Caco-2 (cell line): ENCODE measurements at places on chromosomes 16 and 17. TPM values are rescaled to one million over a fixed set of nuclear protein-coding genes. Genes with fewer than 3 reads are reported as not detected.

DNA sequence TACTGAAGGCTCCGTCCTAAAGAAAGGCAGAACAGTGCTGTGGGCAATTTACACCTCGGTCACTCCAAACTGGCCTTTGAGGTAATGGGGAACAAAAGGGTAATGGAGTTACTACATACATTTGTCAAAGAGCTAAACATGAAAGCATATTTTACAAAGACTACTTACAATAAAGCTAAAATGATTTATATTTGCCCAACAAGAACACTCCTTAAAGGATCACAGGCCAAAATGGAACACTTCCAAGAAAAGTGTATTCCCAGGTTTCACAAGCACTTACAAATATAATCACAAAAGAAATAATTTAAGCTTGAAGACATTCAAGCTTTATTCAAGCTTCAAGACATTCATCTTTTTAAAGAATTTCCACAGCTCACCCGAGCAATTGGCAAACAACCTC lies 29.3 kb downstream of the C17orf67 start:
- DNase-seq: no peak

TNFRSF17 gene
- total RNA-seq: not detected in 2 replicates

GRCh38 chr16:84370723-84371552 lies 2.6 kb downstream of the ATP2C2 start:
- DNase-seq: peak; percentile 27

ZPBP2 gene
- total RNA-seq: not detected in 2 replicates

- DNase-seq: no peak
Observed at GRCh38 chr16:2429771-2430663, 770 bp downstream of the CCNF start.

SPATA32 gene
- not detected in 2 replicates for total RNA-seq

DNA sequence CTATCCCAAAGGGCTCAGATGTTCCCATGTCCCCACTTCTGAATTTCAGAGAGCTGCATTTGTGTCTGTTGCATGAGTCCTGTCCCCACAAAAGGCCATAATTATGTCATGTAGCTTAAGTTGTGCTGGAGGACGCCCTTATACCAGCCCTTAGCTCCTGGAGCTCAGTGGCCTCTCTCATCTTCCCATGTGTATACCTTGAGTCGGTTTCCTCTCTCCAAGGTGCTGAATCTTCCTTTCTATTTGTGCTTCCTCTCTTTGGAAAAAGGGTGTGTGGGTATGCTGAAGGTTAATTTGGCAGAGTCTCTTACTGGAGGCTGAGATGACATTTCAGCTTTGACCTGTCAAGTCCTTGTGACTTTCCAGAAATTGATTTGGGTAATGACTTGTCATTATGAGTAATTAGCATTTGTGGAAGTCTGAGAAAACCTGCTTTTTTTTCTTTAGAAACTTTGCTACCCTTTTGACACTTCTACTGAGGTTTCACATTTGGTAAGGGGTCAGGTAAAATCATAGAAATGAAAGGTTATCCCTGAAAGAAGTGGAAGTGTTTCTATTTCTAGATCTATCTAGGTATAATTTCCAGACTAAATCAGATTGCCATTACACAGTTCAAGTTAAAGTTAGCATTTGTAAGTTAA lies 185.4 kb downstream of the ABCC12 start:
- DNase-seq: peak; percentile 53

GRCh38 chr17:7221278-7222092 lies 1.7 kb downstream of the ACADVL start:
- DNase-seq: no peak

DNA sequence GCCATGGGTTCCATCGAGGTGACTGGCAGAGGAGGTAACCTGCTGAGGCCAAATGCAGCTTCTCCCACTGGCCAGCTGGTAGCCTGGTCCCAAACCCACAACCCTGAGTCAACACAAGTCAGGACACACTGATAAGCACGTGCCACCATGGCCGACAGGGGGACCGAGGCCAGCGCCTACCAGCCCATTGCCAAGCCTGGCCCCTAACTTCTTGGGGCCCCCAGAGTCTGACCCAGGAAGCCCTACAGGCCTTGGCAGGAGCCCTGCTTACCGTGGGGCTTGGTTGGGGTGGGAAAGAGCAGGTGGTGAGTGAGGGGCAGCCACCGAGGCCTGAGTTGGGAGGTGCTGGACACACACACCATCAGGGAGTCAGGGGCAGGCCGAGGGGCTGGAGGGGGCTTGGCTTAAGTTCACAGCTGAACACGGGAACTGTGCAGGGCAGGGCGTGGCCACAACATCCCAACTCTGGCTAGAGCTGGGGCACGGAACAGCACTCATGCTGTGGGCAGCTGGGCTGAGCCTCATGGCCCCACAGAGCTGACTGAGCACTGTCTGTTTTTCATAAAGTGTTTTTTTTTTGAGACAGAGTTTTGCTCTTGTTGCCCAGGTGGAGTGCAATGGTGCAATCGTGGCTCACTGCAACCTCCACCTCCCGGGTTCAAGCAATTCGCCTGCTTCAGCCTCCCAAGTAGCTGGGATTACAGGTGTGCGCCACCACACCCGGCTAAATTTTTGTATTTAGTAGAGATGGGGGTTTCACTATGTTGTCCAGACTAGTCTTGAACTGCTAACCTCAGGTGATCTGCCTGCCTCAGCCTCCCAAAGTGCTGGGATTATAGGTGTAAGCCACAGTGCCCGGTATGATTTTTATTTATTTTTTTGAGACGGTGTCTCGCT lies 5.5 kb downstream of the MRPL28 start:
- DNase-seq: no peak

- DNase-seq: no peak
Observed at GRCh38 chr17:81328489-81328888, 33.4 kb upstream of the SLC38A10 start.

NLK gene
- 84.5 and 87.3 TPM in 2 replicates for total RNA-seq

GABARAPL2 gene
- total RNA-seq: 82.6 and 88.2 TPM in 2 replicates

PRSS8 gene
- total RNA-seq: 237 and 271 TPM in 2 replicates

- no peak for DNase-seq
Observed at GRCh38 chr16:56119133-56119532, 72.2 kb upstream of the GNAO1 start.

GRCh38 chr17:45093444-45094110 lies 32.5 kb downstream of the NMT1 start:
- no peak for DNase-seq

DNA sequence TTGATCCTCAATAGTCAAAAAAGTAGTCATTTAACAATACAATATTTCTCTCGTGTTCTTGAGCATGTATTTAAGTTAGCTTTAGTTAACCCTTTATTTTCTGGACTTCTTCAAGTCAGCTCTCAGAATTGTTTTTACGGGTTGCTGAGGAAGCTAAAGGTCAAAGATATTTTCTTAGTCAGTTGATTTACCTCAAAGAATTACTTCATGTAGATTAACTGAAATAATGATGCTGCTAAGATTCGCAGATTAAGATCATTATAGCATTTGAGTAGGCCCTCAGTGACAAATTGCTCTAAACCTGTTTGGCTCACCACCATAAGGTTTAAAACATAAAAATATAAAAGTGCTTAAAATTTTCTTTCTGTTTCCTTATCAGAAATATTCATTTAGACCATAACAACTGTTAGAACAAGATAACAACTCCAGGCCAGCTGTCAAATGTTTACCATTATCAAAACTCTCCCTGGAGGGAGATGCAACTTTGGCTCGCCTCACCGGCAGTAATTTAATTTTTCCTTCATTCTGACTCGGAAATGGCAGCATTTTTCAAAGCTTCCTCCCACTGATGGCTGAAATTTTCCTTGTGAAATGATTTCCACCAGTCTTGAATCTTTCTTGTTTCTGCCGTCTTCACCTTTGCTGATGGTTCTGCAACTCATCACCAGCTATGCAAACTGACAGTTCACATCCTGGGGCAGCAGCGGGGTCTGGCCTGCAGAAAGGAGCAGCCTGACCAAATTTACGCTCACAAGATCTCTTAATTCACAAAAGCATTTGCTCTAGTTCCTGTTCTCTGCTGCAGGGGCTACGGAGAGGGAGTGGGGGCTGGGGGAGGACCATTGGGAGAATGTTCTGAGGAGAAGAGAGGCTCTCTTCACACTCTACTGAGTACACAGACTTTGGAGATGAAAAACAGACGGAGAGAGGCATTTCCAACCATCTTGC lies 254.8 kb upstream of the TBX2 start:
- DNase-seq: no peak

GSG1L gene
- total RNA-seq: not detected in 2 replicates

TBC1D26 gene
- total RNA-seq: not detected in 2 replicates

SLC43A2 gene
- 33.9 and 39.3 TPM in 2 replicates for total RNA-seq

GUCY2D gene
- total RNA-seq: 0.74 and 1.7 TPM in 2 replicates

GRCh38 chr17:27473748-27474609 lies 17.7 kb downstream of the KSR1 start:
- DNase-seq: no peak

SEPTIN12 gene
- not detected in 2 replicates for total RNA-seq

DNA sequence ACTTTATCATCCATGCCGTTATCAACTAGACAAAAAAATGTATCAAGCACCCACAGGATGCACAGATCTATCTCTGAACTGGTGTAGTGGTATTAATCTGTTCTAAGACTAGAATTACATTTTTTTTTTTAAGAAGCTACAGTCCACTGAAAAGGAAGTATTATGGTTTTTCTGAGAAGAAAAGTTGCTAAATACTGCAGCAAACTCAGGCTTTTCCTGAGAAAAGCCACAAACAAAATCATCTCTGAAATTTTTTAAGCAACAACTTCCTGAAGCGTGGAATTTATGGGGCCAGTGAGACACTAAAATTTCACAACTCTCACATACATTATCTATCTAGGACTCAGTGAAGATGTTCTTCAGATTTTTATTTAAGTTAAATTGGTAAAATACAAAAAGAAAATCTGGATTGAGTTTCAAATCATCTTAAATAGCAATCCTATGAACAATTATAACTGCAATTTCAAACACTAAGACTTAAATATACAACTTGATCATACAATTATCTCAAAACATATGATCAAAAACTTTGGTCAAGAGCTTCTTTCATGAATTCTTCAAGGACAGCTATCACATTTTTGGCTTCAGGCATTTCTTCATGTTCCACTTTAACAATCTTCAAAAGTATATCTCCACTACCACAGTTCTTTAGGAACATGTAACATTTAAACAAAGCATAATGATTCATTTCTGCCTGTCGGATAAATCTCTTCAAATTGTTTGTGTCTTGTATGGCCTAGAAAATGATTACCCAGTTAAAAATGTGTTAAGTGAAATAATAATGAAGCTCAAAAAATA lies 10.5 kb downstream of the C17orf75 start:
- no peak for DNase-seq

DNA sequence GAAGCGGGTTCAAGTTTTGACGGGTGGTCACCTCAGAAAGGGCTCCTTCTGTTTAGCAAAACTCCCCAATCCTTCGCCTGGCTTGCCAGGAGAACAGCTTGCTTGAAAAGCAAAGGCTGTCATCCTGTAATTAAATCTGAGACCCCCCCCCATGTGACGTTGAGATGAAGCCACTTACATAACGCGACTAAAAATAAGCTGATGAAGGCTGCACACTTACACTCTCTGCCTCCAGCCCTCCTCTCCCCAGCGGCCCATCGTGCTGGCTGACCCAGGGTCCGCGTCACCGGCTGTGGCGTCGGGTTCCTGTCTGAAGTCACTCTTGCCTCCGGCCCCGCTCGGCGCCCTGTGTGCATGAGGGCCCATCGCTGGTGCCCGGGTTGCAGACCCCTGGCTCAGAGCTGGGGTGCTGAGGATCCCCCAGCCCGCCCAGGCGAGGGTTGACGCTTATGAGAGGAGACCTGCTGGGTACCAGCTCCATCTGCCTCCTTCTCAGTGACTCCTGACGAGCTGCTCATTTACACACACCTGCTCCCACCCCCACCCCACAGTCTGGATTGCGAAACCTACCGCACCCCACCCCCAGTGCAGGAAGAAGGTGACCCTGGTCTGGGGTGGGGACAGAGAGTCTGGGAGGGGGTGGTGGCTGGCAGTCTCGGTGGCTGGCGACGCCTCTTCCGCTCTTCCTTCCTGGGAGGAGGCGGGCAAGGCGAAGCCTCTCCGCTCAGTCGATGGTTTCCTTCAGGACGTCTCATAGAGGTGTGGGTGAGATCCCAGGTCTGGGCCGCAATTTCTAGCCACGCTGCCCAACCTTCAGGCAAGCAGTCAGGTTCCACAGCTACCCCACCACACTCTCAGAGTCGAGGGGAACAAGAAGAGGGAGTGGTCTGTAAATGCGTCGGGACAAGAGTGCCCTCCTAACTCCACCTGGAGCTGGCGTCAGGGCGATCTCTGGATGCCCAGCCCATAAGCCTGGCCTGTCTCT lies 3.1 kb upstream of the BAIAP2 start:
- no peak for DNase-seq

DNA sequence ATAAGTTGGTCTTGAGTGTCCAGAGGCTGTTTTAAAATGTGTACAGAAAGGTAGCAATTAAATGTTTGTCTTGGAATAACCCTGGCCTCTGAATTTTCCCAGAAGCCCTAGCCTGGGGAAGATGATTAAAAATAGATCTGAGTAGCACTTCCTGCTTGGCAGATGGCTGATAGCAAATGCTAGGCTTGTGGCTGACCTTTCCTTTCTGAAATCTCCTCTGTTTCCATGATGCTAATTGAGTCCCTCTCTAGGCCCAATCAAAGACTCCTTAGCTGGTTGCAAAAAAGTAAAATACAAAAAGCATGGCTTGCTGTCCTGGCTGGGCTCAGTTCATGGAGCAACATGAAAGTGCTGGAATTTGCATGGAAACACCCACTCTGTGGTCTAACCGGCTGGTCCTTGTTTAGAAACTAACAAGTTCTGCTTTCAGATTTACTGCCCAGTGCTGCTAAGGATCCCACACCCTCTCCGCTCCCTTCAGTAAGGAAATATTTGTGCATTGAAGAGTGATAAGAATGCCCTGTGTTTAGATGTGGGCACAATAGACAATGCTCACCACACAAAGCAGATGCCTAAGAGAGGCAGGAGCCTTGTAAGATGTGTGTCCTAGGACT lies 40.8 kb downstream of the YPEL2 start:
- DNase-seq: no peak

DYNLRB2 gene
- total RNA-seq: not detected in 2 replicates

GRCh38 chr17:81710514-81711308 lies 1.4 kb upstream of the SLC25A10 start:
- no peak for DNase-seq

TBC1D3I gene
- total RNA-seq: 0.50 and 1.00 TPM in 2 replicates

GRCh38 chr17:46929413-46929812 lies 6.5 kb downstream of the GOSR2 start:
- DNase-seq: no peak

CACNG5 gene
- not detected in 2 replicates for total RNA-seq

DNA sequence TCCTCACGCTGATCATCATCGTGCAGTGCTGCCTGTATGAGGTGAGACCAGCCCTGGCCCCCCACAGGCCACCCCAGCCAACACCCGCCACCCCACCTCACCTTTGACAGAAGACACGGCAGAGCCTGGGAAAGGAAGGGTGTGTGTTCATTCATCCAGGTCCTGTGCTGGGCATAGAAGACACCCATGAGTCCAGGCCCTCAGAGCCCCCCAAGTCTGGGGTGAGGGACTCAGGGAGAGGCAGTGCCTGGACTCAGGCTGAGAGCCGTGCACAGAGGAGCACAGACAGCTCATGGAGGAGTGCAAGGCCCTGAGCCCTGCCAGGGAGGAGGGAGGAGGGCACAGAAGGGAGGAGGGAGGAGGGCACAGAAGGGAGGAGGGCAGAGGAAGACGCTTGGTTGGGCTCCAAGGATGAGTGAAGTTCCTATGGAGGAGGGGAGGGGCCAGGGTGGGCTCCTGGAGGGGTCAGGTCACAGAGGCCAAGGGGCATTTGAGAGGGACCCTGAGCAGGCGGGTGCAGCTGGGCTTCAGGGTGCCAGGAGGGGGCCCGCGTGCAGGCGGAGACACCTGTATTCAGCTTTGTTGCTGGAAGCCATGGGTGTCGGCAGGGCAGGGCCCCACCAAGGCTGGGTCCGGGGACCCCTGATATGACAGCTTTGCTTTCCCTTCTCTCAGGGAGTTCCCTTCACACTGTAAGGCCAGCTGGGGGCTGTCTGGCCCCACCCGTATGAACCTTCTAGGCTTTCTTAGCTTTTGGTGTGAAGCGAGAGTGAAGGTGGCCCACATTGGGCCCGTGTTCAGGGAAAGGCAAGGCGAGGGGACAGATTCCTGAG lies 11.4 kb downstream of the TAX1BP3 start:
- no peak for DNase-seq

LHX1 gene
- total RNA-seq: 0.37 TPM in 1 of 2 replicates, not detected in the other
